B cell (primary cell): ENCODE measurements at places on chromosomes 7 and 10. TPM values are rescaled to one million over a fixed set of nuclear protein-coding genes. Genes with fewer than 3 reads are reported as not detected.

The CARD11 gene
- total RNA-seq, result 129 and 133 TPM in 2 replicates

The DENND2A gene
- total RNA-seq, result not detected in 2 replicates

The PHKG1 gene
- 3.3 and 4.0 TPM in 2 replicates for total RNA-seq

DNA sequence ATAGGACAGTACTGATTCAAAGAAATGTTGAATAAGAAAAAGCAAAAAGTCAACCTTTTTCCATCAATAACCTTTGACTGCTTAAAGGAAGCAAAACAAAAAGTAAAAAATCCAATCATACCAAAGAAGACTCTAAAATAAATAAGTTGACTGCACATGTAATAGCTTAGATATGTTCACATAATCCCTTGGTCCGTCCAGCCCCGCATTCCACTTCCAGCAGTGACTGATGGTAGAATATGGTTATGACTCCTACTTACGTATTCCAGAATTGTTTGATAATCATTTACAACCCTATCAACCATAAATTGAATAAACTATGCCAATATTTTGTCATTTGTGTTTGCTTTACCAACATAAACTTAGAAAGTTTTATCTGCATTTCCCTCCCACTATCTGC, 77.9 kb downstream of the CTNNA3 start:
- no peak overlapping the region for H3K4me3 ChIP-seq
- no peak for DNase-seq
- no peaks in the 10 kb centered on the region for H3K36me3 ChIP-seq
- no peaks in the 10 kb centered on the region for H3K4me1 ChIP-seq
- no peak overlapping the region for H3K27ac ChIP-seq
- no peaks in the 10 kb centered on the region for H3K27me3 ChIP-seq

DNA sequence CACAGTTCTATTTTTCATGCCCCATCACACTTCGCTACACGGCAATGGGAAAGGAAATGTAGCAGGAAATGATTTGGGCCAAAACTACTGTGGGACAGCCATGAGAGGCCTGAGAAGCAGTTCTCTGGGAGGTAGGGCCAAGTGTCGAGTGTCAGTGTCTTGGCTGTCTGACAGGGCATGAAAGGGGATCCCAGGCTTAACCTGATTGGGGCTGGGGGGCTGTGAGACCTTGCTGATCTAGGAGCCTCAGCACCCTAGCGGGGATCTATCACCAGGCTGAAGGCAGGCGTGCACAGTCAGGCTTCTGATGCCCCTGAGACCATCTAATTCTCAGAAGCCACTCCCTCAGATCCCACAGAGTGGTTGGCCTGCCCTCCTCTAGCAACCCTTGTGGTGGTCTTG, 58.2 kb upstream of the SLC25A13 start:
- no peak overlapping the region for H3K27ac ChIP-seq
- DNase-seq, result no peak
- no peaks in the 10 kb centered on the region for H3K4me1 ChIP-seq
- no peaks in the 10 kb centered on the region for H3K36me3 ChIP-seq
- no peaks in the 10 kb centered on the region for H3K27me3 ChIP-seq

DNA sequence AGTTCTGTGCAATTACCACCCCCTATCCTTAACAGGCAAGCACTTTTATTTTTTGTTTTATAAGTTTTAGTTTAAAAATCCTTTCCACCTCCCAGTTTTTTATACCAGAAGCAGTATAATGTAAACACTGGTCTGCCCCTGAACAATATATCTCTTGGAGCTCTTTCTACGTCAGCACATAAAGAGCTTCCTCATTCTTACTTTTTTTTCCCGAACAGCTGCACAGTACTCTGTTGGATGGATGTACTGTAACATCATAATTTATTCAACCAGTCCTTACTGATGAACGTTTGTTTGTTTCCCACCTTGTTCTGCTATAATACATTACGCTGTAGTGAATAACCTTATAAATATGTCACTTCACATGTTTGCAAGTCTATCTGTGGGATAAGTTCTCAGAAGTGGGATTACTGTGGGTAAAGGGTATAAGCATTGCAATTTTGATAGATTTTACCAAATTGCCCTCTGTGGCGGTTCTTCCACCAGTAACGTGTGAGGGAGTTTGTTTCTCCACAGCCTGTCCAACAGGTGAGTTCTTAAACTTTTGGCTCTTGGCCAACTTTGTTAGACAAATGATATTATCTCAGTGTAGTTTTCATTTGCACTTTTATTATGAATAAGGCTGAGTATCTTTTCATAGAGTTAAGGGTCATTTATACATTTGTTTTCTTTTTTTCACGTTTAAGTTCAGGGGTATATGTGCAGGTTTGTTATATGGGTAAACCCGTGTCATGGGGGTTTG, 32.8 kb downstream of the ADRA2A start:
- no peaks in the 10 kb centered on the region for H3K36me3 ChIP-seq
- no peak overlapping the region for H3K27ac ChIP-seq
- no peak overlapping the region for H3K4me3 ChIP-seq
- DNase-seq, result no peak
- no peaks in the 10 kb centered on the region for H3K27me3 ChIP-seq
- H3K4me1 ChIP-seq, result no peaks in the 10 kb centered on the region

DNA sequence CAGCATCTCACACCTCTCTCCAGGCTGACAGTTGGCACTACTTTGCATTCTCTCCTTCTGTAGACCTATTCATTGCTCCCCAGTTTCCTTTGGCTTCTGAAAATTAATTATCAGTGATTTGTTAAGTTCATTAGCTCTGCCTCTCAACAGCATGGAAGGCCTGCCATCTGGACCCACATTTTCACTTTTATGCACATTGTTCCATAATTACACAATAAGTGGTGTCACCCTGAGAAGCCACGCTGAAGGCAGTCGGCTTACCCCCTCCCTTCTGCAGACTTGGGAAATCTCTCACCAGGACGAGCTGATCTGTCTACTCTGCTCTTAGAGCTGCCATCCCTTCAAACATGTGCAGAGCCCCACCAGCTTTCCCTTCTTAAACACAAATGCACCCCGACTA, 64.7 kb downstream of the SLIT1 start:
- peaks cover 12% of the 10 kb centered on the region for H3K27me3 ChIP-seq
- no peak for DNase-seq
- no peaks in the 10 kb centered on the region for H3K36me3 ChIP-seq
- H3K4me3 ChIP-seq, result no peak overlapping the region

DNA sequence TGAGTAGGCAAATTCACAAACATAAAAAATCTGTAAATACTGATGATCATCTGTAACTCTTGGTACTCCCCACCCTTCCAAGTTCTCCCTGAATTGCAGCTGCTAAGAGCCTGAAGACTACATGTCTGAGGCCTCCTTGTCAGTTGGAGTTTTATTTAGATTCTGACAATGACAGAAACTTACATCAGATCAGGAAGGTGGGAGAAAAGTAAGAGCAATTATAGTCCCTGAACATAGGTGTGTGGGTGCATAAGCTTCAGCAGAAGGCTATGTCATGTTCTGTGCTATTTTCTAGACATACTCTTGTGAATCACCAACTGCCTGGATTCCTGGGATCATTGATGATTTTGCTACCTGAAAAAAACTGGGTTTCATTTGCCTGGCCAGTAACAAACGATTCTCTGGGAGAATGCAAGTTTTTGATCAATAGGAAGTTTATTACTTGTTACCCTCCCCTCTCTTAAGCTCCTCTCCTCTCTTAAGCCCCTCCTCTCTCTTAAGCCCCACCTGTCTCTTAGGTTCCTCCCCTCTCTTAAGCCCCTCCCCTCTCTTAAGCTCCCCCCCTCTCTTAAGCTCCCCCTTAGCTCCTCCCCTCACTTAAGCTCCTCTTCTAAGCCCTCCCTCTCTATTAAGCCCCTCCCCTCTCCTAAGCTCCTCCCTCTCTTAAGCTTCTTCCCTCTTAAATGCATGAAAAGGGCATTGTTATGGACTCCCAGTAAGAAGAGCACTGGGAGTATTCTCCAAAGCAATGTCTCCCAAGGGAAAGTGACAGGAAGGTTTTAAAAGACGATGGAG, 1183.4 kb upstream of the AUTS2 start:
- no peak overlapping the region for H3K4me3 ChIP-seq
- H3K36me3 ChIP-seq, result no peaks in the 10 kb centered on the region
- DNase-seq, result no peak

DNA sequence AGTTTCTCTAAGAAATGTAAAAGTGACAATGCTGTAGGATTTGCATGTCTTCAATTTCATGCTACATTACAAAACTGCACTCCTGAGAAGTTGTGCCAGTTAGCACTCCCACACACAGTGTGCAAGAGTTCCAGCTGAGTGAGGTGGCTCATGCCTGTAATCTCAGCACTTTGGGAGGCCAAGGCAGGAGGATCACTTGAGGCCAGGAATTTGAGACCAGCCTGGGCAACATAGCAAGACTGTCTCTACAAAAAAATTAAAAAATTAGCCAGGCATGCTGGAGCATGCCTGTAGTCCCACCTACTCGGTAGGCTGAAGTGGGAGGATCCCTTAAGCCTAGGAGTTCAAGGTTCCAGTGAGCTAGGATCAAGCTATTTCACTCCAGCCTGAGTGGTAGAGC, 44.6 kb downstream of the FRA10AC1 start:
- H3K4me3 ChIP-seq, result no peak overlapping the region
- DNase-seq, result no peak
- H3K27ac ChIP-seq, result no peak overlapping the region
- no peaks in the 10 kb centered on the region for H3K4me1 ChIP-seq
- H3K27me3 ChIP-seq, result no peaks in the 10 kb centered on the region
- peaks cover 4% of the 10 kb centered on the region for H3K36me3 ChIP-seq

DNA sequence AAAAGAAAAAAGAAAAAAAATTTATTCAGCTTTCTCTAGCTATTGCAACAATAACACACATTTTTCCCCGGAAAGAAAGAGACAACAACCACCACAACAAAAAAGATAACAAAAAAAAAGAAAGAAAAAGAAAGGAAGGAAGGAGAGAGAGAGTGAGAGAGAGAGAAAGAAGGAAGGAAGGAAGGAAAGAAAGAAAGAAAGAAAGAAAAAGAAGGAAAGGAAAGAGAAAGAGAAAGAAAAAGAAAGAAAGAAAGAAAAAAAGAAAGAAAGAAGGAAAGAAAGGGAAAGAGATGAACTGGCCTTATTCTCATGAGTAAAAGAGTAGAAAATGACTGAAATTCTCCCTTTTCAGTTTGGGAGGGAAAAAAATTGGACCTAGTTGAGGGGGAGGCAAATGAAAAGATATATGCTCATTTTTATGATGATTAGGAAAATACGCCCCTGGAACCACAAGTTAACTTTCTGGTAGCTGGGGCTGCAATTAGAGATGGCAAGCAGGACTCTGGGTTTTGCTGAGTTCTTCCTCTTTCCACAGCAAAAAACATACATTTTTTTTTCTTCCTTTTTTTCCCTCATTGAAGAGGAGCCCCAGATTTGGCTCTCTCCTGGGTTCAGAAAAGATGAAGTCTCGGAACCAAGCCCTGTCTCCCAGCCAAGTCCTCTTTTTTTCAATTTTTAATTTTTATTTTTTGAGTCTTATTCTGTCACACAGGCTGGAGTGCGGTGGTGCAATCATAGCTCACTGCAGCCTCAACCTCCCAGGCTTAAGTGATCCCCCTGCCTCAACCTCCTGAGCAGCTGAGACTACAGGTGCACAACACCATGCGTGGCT, 12.6 kb upstream of the PRDX3 start:
- no peak overlapping the region for H3K4me3 ChIP-seq
- no peaks in the 10 kb centered on the region for H3K36me3 ChIP-seq
- no peak for DNase-seq
- peaks cover 8% of the 10 kb centered on the region for H3K4me1 ChIP-seq
- no peak overlapping the region for H3K27ac ChIP-seq
- H3K27me3 ChIP-seq, result no peaks in the 10 kb centered on the region

- H3K27me3 ChIP-seq, result no peaks in the 10 kb centered on the region
- no peaks in the 10 kb centered on the region for H3K36me3 ChIP-seq
- no peak overlapping the region for H3K27ac ChIP-seq
- H3K4me3 ChIP-seq, result no peak overlapping the region
- H3K4me1 ChIP-seq, result no peaks in the 10 kb centered on the region
- no peak for DNase-seq
Observed at GRCh38 chr7:54643064-54643463, 100.9 kb downstream of the VSTM2A start.

DNA sequence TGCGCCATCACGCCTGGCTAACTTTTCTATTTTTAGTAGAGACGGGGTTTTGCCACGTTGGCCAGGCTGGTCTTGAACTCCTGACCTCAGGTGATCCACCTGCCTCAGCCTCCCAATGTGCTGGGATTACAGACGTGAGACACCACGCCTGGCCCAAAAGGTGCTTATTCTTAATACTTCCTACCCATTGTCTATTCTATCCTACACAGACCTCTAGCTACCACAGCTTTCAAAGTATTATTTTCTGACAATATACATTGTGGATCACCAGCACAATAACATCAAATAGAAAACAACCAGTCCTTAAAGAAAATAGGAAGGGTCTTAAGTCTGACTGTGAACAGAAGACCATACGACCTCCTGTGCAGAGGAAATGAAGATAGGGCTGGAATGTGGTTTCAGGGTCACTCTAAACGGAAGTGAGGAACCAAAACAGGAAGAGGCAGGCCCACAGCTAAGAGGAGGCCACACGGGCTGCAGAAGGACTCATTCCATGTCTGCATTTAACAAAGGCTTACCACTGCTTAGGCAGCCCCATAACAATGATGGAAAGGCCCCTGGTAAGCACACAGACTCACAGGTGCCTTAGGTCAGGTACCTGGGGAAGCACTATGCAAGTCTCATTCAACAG, 115.2 kb downstream of the ZFAND4 start:
- peak; percentile 43 for DNase-seq
- H3K27me3 ChIP-seq, result no peaks in the 10 kb centered on the region
- H3K36me3 ChIP-seq, result peaks cover 7% of the 10 kb centered on the region
- peak overlapping the region; percentile 28 for H3K27ac ChIP-seq

DNA sequence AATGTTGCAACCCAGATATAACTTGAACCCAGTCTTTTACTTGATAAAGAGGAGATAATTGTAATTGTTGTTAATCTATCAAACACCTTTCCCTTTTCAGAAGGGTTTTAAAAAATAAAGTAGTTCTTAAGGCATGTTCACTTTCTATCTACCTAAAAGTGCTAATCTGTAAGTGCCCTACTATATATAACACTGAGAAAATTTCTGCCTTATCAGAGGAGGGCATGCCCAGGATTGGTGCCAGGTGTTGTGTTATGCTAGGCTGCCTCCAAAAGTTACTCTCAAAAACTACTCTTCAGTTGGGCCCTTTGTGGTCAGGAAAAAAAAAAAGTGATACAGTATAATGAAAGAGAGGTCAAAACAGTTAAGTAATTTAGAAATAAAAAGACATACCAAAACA, 36.3 kb downstream of the SMNDC1 start:
- peaks cover 20% of the 10 kb centered on the region for H3K4me1 ChIP-seq
- no peak overlapping the region for H3K27ac ChIP-seq
- no peaks in the 10 kb centered on the region for H3K36me3 ChIP-seq
- no peak overlapping the region for H3K4me3 ChIP-seq
- peak; percentile 19 for DNase-seq

GRCh38 chr10:76009531-76009930, 578.1 kb downstream of the LRMDA start:
- H3K4me3 ChIP-seq, result no peak overlapping the region
- H3K4me1 ChIP-seq, result no peaks in the 10 kb centered on the region
- no peak overlapping the region for H3K27ac ChIP-seq
- no peak for DNase-seq
- no peaks in the 10 kb centered on the region for H3K27me3 ChIP-seq
